ENCODE measurements at places on chromosomes 5 and 9.

GRCh38 chr5:59591162-59591561 is 302.4 kb downstream of the PDE4D start:
- no peak for DNase-seq

- DNase-seq, result no peak
These were observed 419.1 kb downstream of the NR2F1-AS1 start for GRCh38 chr5:93161661-93162654.

- DNase-seq, result no peak
These were observed 3.2 kb downstream of the ZNF131 start for GRCh38 chr5:43123887-43124286.

DNA sequence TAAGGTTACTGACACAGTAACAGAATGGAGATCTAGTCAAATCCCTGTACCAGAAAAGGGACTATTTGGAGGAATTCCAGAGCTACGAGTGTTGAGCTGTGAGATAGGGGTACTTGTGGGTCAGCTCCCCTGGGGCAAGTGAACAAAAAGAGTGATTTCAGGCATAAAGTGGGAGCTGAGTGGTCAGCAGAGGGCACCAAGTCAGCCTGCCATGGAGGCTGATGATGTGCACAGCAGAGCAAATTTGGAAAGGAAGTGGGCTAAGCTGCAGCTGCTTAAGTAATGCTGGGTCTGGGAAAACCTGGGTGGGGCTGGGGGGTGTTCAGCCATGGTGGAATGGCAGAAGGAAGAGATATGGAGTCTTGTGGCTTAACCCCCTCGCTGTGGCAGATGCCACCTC is 327.9 kb downstream of the NTRK2 start:
- no peak for DNase-seq

- DNase-seq, result no peak
These were observed 35.9 kb upstream of the PUM3 start for GRCh38 chr9:2879803-2880202.

DNA sequence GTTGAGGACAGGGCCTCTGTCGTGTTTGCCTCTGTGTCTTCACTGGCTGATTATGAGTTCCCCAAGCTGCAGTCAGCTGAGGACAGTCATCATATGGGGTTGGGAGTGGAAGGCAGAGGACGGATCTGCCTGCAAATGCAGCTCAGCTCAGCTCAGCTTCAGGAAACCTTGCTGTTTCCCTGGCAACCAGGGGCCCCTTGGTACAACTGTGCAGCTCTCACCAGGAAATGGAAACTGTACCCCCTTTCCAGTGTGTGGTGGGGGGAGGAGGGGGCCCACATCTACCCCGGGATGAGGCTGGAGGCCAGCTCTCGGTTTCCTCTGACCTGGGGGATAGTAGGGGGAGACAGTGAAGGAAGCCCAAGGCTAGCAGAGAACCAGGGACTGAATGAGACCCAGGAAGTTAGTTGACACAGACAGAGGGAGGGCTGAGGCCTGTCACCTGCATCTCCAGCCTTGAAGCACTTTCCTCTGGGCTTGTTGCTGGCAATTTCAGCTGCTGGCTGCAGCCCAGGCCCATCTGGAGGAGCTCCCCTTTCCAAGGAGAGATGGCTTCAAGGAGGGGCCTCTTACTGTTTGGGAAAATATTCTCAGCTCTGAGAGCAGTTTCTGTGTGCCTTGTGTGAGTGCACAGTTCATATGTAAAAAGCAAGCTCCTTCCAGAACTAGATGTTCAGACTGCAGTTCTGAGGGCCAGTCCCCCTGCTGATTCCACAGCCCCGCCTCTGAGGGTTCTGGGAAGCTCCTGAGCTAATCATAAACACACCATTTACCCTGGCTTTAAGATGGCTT is 6.9 kb downstream of the ANXA6 start:
- no peak for DNase-seq

DNA sequence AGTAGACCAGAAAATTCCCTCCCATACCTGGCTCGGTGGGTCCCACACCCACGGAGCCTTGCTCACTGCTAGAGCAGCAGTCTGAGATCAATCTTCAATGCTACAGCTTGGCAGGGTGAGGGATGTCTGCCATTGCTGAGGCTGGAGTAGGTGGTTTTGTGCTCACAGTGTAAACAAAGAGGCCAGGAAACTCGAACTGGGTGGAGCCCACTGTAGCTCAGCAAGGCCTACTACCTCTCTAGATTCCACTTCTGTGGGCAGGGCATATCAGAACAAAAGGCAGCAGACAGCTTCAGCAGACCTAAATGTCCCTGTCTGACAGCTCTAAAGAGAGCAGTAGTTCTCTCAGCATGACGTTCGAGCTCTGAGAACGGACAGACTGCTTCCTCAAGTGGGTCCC is 5.6 kb upstream of the GZMA start:
- DNase-seq, result no peak

GRCh38 chr5:154794525-154795234 is 39.5 kb downstream of the LARP1 start:
- no peak for DNase-seq

GRCh38 chr5:31783086-31783645 is 144.2 kb downstream of the PDZD2 start:
- no peak for DNase-seq

GRCh38 chr5:61622156-61622555 is 290.1 kb downstream of the ZSWIM6 start:
- DNase-seq, result no peak

DNA sequence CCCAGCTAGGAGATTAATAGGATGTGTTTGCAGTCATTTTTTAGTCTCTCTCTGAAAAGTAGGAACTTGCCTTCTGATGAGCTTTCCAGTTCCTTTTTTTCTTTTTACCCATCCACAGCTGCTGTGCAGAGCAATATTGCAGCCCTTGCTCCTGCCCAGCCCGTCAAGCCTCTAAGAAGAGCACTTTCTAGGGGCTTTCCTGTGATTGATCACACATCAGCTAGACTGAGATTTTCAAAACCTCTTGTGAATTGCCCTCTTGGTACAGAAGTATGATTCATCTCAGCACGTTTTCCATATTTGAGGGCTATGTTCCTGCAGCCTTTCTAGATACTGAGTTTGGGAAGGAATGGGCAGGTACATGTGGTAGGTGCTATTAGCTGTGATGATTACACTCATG is 93.9 kb downstream of the GALNT10 start:
- DNase-seq, result no peak

DNA sequence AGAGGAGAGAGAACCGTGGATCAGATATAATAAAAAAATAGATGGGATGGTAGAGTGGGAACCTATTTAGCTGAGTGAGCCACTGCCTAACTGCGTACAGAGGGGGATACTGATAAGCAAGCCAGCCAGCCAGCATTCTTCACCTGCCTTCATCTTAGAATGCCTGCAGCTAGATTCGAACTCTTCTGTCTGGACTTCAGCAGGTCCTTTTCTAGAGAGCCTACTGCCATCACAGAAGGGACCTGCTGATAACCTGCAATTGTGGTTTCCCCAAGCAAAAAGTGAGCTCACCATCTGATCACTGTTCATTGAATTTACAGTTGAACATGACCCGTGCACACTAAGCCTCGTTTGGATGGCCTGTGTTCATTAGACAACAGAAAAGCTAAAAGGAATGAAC is 109.4 kb downstream of the CDC42SE2 start:
- DNase-seq, result no peak

- no peak for DNase-seq
These were observed 7.0 kb downstream of the AFAP1L1 start for GRCh38 chr5:149278451-149279210.

DNA sequence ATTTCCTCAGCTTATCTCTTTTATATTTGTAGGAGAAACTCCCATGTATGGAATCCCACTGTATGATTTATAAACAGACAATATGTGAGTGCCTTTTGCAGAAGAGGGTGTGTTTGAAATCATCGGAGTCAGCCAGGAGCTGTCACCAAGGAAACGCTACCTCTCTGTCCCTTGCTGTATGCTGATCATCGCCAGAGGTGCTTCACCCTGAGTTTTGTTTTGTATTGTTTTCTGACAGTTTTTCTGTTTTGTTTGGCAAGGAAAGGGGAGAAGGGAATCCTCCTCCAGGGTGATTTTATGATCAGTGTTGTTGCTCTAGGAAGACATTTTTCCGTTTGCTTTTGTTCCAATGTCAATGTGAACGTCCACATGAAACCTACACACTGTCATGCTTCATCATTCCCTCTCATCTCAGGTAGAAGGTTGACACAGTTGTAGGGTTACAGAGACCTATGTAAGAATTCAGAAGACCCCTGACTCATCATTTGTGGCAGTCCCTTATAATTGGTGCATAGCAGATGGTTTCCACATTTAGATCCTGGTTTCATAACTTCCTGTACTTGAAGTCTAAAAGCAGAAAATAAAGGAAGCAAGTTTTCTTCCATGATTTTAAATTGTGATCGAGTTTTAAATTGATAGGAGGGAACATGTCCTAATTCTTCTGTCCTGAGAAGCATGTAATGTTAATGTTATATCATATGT is 18.0 kb upstream of the CTSL start:
- DNase-seq, result no peak

DNA sequence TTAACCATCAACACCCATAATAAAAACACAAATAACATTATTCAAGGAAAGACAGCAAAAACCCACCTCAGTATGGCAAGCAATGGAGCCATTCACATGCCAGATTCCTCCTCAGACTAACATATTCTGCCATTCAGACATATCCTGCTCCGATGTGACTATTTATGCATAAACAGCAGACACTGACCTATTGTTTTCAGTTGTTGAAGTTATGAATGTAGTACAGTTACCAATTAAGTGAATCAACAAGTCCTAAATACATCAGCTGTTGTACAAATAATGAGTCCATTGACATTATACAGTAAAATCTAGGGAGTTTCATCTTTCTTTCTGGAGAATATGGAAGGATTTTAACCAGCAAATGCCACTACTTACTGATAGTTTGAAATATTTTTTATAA is 131.7 kb downstream of the DENND1A start:
- no peak for DNase-seq

GRCh38 chr5:87390075-87390474 is 22.7 kb downstream of the CCNH start:
- no peak for DNase-seq

DNA sequence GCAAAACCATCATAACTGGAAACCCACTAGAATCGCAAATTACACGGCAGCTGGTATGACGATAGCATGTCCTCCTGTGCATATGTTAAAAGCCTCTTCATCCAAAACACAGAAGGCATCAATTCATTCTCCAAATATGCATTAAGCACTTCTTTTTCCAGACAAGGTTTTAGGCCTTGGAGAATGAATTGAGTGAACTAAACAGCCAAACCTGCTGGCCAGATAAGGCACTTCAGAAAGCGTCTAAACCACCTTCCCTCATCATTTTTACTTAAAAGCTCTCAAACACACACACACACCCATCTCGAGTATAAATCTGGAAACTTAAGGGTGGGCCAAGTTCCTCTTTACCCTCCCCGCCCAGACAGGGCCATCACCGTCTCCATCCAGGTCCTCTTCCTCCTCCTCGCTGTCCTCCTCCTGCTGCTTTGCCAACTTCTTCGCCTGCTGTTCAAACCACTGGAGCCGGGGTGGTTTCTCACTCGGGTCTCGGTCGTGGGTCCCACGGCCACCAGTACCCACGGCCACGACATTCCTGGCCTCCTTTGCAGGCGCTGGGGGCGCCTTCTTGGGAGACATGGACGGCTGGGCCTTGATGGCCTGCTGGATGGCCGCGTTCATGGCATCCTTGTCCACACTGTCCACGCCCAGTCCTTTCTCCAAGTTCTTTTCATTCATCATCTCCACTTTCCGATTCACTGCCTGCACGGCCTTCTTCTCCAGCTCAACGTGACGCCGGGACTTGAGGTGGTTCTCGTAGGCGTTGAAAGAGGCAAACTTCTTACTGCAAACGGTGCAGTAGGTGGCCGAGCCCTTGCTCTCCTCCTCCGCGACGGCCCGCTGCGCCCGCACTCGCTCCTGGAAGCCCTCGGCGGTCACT is 696 bp downstream of the ZNF622 start:
- no peak for DNase-seq

DNA sequence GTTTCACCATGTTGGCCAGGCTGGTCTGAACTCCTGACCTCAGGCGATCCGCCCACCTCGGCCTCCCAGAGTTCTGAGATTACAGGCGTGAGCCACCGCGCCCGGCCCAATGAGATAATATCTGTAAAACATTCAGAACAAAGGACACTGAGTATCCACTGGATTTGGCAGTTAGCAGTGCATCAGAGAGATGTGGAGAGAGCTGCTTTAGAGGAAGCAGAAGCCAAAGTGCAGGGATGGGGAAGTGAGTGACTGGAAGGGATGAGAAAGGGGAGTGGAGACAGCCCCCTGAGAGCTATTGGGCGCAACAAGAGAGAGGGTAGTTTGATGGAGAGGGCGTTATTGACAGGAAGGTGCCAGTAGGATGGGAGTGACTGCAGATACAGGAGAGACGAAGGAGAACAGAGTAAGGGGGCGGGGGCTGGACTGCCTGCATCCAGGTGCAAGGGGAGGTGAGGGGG is 157.5 kb upstream of the SHB start:
- DNase-seq, result peak; percentile 91

DNA sequence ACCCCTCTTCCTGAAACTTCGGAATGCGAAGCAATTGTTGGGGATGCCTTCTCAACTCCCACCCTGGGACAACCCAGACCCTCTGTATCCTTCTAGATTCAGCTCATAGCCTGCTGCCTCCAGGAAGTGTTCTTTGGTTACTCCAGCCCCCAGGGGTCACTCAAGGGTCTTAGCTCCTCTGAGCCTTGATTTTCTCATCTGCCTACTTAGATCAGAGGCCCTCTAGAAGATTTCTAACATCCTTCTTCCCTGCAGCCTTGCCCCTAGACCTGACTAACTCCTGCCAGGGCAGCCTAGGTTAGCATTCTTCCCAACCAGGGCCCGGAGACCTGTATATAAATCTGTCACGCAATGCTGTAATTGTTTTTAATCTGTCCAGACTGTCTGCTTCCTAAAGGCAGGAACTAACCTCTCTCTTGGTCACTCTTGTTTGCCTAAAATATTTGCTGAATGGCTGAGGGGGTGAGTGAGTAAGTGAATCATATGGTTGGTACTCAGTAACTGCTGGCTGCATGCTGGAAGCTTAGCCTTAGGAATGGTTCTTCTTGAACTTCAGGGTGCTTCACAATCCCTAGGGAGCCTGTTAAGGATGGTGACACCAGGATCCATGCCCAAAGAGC is 8.2 kb downstream of the GALNT10 start:
- no peak for DNase-seq

GRCh38 chr9:19140259-19140658 is 13.0 kb upstream of the PLIN2 start:
- no peak for DNase-seq

DNA sequence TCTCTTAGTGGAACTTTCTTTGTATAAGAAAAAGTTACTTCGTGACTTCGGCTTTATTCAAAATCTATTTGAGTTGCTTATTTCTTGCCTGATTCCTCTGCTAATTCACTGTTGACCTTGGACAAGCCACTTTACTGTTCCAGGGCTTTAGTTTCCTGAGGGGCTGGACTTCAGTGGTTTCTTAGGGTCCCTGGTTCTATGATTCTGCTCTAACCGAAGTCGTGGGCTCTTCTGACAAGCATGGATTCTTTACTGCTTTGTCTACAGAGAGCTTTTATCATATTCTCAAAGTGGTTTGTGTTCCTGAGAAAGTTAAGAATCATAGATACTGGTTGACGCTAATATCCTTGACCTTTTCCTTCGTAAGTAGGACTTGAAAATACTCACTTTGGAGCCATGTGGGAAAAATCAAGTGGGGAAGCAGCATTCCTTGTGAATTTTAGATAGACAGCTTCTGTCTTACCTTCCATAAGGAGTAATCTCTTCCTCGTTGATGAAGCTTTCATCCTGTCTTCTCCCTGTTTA is 21.1 kb downstream of the EXOSC2 start:
- DNase-seq, result no peak

Measured in NCI-H1105 (cell line).